Stimulated activated CD8-positive, alpha-beta memory T cell treated with anti-CD3 and anti-CD28 coated beads, Interleukin-2, amount 100 ng/mL, for 1 hour (primary cell): ENCODE measurements at places on chromosomes 7 and 10.

GRCh38 chr7:135074096-135074495 lies 73.8 kb upstream of the TMEM140 start:
- no peak for DNase-seq

DNA sequence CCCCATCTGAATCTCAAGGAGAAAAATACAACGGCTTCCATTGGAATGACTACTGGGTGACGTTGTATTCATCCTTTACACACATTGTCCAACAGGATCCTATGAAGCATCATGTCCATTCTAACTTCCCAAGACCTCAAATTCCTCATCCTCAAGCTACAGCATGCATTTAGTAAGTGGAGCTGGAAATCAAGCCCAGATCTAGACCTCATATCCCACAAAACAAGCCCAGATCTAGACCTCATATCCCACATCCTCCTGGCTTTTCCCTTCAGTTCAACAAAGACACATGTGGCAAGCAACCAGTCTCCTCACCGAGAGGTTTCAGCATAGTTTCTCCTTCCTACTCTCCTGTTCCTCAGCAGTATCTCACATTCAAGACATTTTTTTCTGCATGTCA lies 12.2 kb downstream of the IGF2BP3 start:
- DNase-seq: no peak

DNA sequence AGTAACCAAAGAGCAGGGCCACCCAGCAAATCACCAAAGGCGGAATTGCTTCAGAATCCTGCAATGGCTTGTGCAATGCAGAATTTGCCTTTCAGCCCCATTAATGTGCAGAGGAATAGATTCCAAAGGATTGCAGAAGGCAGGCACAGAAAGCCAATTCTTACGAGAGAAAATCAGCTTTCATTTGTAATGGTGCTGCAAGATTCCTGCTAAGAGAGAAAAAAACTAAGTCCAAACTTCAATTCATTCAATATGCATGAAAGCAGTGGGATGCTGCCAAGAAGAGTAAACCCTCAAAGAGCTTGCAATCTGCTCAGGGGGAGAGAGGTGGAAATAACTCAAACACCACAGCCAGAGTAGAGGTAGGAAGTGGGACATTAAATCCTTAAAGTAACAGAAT lies 70.4 kb downstream of the ENO4 start:
- no peak for DNase-seq

DNA sequence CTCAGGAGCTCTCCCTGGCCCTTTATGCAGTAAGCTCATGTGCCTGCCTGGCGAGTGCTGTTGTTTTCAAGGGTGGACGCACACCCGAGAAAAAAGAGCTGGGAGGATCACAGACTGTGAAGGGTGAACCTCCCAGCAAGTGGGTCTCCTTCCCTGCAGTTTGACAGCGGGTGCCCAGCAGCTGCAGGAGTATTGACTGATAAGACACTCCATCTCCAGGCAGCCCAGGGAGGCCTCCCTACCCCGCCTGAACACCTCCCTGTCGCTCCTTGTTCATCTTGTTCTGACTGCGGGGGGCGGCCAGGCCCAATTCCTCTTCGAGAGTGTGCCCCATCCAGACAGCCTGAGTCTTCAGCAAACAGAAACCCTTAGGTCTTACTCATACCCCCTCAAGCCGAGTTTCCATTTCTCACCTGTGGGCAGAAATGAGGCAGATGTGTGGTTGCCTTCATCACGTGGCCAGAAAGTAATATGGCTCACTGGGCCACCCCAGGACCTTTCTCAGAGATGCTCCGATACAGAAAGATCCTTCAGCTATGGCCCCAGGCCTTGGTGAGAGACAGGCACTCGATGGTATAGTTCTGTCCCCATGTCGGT lies 17.2 kb downstream of the MDH2 start:
- DNase-seq: no peak

DNA sequence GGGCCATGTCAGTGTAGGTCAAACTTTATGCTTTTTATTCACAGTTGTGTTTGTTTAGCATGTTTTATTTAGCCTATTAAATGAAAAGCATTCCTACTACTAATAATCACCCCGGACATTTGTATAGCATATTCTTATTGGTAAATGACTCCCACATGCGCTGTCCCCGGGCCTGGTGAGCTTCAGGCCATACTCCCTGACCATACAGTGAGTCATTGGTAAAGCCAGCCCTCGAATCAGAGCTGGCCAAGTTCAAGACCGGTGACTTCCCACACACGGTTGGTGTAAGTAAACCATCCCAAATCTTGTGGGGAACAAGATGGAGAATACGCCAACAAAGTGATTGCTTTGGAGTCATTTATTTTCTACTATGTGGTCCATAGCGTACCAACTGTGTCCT lies 238.7 kb upstream of the TCF7L2 start:
- no peak for DNase-seq

DNA sequence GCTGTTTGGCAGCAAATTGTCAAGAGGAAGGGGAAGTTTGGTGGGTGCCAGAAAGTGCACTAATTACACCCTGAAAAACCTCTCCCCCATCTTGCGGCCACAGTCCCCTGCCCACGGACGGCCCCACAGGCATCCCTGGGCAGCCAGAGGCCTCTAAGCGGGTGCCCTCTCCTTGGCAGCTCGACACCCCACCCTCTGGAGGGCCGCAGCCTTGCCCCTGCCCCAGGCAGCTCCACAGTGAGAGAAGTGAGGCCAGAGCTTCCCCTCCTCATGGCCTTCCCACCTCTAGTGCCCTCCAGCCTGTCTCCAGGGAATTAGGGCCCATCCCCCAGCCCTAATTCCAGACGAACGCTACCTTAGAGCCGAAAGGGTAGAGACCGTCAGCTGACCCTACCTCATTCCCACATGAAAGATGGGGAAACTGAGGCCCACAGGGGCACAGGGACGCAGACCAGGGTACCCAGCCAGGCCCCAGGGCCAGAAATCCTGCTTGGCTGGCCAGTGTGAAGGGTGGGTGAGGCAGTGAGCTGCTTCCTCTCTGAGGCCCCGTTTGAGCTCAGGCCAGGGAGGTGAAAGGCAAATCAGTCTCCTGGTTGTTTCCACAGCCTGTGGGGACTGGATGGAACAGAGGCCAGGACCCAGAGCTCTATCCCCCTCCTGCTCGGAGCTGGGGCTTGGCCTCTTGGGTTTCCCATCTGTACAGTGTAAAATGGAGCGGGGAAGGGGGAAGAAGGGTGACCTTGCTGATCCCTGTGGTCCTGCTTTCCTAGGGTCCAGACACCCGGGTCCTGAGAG lies 10.0 kb downstream of the ZCCHC24 start:
- no peak for DNase-seq

- no peak for DNase-seq
Measured at GRCh38 chr10:123146894-123147634, 872 bp upstream of the HMX2 start.

DNA sequence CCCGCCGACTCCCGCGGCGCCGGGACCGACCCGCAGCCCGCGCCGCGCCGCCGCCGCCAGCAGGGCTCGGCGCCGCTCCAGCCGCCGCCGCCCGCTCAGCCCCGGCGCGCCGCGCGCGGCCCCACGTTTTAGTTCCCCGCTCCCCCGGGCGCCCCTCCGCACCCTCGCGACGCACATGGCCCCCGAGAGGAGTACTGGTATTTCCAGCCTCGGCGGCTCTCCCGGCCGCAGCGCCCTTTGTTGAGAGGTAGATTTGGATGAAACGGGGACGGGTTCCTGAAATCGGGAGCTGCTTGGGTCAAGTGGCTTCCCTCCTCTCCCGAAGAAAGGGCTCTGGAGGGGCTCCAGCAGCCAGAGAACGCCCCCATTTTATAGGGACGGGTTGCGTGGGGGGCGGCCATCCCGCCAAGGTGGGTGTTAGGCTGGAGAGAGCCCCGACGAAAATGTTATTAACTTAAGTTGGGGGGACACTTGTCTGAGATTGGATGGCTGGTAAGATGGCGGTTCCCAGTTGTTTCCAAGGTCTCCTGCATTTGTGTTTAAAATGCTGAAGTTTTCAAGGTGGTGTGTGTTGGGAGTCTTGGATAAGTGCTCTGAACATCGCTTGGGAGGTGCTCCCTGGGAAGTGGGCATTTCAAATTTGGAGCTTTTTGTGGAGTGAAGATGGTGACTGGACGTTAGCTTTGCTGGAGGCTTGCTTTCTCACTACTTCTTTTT lies 1.2 kb downstream of the BMI1 start:
- DNase-seq: no peak

DNA sequence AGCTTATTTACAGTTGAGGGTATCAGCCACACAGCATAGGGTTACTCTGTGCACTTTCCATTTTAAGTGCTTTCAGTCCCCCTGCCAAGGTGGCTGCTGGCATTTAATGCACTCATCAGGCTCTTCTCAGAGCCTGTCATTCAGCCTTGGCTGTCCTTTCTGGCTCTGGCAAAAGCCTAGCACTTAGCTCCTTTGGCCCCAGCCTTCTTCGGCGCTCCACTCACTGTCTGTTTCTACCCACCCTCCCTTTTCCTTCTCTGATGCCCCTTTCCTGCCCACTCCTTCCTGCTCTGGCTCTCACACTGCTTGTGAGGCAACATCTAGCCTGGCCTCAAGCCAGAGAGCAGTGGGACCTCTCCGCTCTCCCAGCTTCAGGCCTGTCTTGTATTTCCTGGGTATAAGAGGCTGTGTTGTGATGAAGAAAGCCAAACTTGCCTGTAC lies 60.2 kb downstream of the WIPF3 start:
- DNase-seq: no peak

DNA sequence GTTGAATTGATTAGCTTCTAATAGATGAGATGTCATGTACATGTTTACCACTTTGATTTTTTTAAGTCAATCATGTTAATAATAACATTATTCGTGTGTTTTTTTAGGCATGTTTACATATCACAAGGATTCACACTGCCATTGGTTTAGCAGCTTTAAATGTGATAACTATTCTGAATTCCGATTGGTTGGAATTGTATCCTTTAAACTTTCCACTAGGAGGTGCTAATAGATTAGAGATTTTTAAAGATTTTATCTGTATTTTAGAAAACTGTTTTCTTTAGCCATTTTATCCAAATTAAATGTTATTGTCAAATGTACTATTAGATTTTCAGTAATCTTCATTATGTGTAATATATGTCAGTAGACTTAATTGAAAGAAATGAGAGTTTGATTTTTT lies 83.2 kb downstream of the HECTD2 start:
- no peak for DNase-seq

- DNase-seq: no peak
Measured at GRCh38 chr7:19104811-19105210, 12.6 kb downstream of the TWIST1 start.

- DNase-seq: no peak
Measured at GRCh38 chr7:27245798-27246691, 3.4 kb downstream of the EVX1 start.

GRCh38 chr7:149689291-149689721 lies 84.1 kb downstream of the ZNF467 start:
- no peak for DNase-seq

- no peak for DNase-seq
Measured at GRCh38 chr10:127942811-127943210, 35.9 kb downstream of the PTPRE start.

DNA sequence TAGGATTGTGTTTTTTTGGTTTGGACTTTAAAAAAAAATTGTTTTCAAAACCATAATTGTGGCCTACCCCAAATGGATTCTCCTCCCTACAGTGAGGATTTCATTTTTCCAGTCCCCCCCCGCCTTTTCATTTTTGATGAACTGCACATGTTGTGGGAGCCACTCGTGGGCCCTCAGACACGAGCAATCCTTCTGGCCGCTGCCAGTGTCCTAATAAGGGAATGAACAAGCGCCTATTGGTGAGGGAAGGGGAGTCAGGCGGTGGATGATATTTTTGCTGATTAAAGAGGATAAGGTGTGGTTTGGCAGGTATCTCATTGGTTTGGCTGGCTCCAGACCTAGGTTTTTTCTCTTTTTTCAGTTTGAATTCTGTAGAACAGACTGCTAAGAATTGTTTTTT lies 78.7 kb upstream of the AGBL3 start:
- no peak for DNase-seq

GRCh38 chr7:110522761-110523200 lies 568.1 kb upstream of the LRRN3 start:
- no peak for DNase-seq

- DNase-seq: no peak
Measured at GRCh38 chr10:48317321-48317990, 11.0 kb downstream of the MAPK8 start.

GRCh38 chr10:97690133-97690532 lies 3.1 kb upstream of the AVPI1 start:
- no peak for DNase-seq

- DNase-seq: no peak
Measured at GRCh38 chr10:117792214-117792613, 249.7 kb downstream of the EMX2 start.

DNA sequence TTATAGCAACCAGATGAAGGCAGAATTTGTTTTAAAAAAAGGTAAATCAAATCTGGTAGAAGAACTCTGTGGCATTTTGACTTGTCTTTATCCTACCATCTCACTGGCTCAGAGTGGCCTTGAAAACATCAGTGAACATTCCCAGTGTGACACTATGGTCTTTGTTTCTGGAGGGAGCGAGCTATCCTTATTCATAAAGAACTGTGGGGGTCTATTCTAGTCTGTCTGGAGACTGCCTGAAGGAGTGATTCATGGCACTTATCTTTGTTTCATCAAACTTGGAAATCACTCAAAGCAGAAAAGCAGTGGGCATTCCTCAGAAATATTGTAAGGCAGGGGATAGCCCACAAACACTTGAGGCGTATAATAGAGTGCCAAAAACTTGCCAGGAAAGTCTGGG lies 719.1 kb downstream of the PCDH15 start:
- DNase-seq: no peak

DNA sequence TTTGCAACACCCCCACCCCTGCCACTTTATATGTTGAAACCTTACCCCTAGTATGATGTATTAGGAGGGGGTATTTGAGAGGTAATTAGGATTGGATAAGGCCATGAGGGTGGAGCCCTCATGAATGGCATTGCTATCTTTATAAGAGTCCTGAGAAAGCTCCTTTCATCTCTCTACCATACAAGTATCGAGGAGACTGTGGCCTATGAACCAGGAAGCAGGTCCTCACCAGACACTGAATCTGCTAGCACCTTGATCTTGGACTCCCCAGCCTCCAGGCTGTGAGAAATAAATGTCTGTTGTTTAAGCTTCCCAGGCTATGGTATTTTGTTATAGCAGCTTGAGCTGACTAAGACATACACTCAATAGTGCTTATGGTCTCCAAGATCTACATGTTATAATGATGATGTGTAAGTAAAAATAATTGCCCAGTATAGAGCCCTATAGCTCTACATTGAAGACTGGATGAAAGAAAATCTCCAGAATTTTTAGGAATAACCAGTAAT lies 188.8 kb downstream of the RAPGEF5 start:
- DNase-seq: no peak

GRCh38 chr10:99769706-99770105 lies 12.7 kb upstream of the ABCC2 start:
- no peak for DNase-seq

DNA sequence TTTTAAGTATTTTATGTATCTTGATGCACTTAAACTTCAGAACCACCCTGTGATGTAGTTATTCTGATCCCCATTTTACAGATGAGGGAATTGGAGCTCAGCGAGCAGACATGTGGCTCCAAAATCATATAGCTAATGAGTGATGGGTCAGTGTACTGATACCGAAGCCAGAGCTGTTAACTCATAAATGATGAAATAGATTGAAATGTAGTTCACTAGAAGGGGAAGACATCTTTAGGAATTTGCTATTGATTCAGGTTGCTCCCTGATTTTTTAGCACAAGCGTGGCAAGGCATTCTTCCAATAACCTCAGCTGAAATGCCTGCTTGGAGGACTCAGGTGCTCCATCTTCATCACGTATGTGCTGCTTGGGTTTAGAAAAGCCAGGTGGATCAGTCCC lies 228.8 kb downstream of the PTEN start:
- no peak for DNase-seq

GRCh38 chr10:117938104-117938503 lies 108.6 kb downstream of the RAB11FIP2 start:
- DNase-seq: no peak

- DNase-seq: no peak
Measured at GRCh38 chr10:69872323-69872722, 70.6 kb downstream of the COL13A1 start.
